ENCODE measurements at places on chromosomes 13 and 19. TPM values are rescaled to one million over a fixed set of nuclear protein-coding genes. Genes with fewer than 3 reads are reported as not detected.

TNFAIP8L1 gene
- total RNA-seq = 18.0 TPM

GRCh38 chr13:78497702-78498355 lies 105.5 kb downstream of the POU4F1 start:
- no peak for ATAC-seq

- ATAC-seq = no peak
These were observed 148.0 kb downstream of the SIPA1L3 start for GRCh38 chr19:38055010-38055409.

DNA sequence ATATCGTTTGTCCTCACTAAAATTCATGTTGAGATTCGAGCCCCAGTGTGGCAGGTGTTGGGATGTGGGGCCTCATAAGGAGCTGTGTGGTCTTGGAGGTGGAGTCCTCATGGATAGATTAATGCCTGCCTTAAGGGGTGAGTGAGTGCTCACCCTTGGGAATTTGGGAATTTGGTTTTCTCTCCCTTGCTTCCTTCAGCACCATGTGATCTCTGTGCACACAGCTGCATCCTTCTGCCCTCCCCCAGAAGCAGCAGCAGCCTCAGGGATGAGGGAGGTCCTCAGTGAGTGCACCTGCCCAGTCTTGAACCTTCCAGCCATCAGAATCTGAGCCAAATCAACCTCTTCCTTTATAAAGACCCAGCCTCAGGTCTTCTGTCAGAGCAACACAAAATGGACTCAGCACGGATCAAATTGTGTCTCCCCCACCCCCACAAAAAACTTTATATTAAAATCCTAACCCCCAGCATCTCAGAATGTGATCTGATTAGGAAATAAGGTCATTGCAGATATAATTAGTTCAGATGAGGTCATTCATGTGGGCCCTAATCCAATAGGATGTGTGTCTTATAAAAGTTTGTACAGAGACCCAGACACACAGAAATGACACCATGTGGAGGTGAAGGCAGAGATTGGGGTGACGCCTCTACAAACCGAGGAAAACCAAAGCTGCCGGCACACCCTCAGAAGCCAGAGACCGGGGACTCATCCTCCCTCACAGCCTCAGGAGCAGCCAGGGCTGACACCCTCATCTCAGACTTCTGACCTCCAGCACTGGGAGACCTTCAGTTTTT lies 12.9 kb downstream of the CYTH2 start:
- ATAC-seq = no peak

- ATAC-seq = no peak
These were observed 34.0 kb upstream of the ZNF507 start for GRCh38 chr19:32311371-32311770.

All from activated T-helper 17 cell treated with anti-CD3 and anti-CD28 coated beads, Interleukin-2, amount 50 U/mL, for 72 hours (primary cell).